AG04449 (cell line): ENCODE measurements at places on chromosomes 1 and 21.

DNA sequence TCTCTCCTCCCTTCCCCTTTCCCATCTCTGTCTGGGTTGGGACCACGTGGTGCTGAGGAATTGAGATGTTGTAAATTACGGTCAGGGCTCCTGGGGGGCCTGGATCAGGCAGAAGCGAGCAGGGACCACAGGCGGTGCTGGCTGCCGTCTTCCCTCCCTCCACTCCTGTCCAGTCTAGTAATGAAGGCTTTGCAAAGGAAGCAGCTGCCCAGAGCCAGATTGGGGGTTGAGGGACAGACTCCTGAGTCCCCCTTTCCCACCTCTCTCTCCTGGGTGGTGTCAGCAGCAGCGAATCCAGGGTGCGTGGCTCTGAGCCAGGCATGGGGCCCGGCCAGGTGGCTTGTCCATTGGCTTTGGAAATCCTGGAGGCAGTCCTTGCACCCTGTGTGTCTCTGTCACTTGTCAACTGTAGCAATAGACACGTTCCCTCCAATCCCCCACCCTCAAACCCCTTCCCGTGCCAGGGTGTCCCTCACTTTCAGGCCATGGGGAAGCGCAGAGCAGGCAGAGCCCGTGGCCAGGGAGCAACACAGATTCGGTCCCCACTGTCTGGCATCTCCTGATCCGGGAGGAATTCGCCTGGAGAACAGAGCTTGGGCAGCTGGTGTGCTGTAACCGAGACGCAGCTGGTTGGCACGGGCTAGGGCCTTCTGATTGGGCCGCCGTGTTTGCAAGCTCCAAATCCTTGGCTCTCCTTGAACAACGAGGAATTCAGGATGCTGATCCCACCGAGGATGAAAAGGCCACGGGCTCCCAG, 64.8 kb upstream of the WNT4 start:
- DNase-seq = no peak

DNA sequence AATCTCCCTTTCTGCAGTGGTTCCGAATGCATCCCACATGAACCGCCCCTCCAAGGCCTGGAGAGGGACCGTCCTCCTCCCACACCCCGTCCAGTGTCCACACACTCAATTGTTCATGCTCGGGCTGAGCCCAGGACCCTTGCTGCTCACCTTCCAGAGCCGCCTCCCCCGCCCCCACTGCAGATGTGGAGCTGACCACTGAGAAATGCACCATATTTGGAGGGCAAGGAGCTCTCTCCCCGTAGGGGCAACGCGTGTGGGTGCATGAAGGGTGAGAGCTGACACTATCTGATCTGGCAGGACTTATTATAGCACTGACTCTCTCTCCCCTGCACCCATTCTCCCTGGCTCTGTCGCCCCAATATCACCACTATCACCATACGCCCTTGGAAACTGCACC, 4.0 kb upstream of the S100A3 start:
- DNase-seq = no peak

DNA sequence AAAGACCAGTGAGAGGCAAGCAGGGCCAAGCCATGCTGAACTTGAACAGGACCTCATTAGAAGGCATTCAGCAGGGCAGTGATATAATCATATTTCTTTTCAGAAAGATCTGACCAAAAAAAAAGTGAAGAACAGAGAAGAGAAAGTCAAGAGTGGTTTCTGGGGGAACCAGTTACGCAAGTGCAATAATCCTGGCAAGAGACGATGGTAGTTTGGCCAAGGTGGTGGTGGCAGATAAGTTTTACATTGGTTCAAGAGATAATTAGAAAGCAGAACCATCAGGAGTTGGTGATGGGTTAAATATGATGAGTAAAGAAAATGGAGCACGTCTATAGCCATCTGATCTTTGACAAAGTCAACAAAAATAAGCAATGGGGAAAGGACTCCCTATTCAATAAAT, 54.3 kb downstream of the ZSWIM5 start:
- no peak for DNase-seq

- no peak for DNase-seq
These were observed 18.4 kb upstream of the CLSTN1 start for GRCh38 chr1:9842073-9842711.

- no peak for DNase-seq
These were observed 130.2 kb downstream of the TPR start for GRCh38 chr1:186244825-186245224.

DNA sequence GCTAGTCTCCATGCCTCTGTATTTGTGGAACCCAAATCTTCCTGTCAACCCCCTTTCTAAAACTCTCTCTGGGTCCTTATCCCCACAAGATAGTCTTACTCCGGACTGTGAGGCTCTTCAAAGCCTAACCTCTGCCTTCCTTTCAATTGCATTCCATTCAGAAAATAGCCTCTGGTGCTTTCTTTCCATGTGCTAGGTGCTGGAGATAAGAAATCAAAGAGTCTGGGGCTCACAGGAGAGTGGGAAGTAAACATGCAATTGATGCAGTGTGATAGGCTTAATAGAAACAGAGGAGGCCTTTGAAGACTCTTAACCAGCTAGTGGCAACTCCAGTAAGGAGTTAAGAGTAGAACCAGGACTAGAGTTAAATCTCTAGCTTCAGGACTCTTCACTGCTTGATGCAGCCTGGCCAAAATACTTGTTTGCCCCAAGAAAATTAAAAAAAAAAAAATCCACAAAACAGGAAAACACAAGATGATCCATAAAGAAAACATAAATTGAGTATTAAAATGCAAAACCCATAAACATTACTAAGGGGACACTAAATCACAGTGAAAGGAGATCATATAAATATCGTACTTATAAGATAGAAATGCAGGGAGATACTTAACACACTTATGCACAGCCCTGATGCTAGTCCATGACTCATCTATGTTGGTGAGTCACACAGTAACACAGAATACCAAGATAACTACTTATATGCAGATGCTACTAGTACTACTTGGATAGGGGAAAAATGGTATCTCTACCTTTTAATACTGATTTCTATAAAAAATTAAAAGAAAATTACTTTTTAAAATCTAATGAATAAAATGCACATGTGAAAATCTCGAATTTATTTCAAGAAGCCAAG, 341.5 kb downstream of the KCNH1 start:
- peak; percentile 61 for DNase-seq

DNA sequence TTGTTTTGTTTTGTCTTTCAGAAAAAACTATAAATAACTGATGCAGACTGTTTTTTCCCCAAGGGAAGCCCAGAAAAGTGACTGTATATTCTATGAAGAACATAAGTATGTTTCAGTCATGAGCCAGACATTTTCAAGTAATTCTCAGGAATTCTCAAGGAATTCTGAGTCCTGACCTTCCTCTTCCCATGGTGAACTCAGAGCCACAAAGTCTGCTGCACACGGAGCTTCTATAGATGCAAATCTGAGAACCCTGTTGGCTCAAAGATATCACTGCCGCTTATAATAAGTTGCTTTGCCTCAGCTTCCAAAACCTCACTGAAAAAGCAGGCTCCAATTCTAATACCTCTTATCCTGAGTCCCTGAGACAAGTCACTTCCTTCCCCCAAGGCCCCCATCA, 418.5 kb upstream of the RUNX1 start:
- DNase-seq = peak; percentile 31

GRCh38 chr1:211939876-211940468, 95.4 kb downstream of the INTS7 start:
- no peak for DNase-seq
